ENCODE measurements at places on chromosomes 12 and 14.

DNA sequence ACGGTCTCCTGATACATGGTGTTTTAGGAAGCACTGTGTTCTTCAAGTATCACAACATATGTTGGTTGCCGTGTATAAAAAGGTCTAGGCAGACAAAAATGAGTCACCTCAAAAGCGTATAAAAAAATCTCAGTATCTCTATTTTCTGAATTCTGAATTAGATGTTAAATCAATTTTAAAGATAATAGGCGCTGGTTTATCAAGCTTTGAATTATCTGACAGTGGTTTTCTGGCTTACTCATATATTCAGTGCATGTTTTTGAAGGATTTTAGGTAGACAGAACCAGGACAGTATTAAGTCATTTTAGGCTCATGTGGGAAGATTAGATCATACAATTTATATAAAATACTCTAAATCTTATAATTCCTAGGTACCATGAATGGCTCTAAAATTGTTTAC, 110.8 kb downstream of the TMTC2 start:
- no peak for DNase-seq

GRCh38 chr12:52280319-52280795, 5.9 kb downstream of the KRT86 start:
- DNase-seq: no peak

- no peak for DNase-seq
Observed at GRCh38 chr12:132216354-132216987, 72.2 kb downstream of the NOC4L start.

DNA sequence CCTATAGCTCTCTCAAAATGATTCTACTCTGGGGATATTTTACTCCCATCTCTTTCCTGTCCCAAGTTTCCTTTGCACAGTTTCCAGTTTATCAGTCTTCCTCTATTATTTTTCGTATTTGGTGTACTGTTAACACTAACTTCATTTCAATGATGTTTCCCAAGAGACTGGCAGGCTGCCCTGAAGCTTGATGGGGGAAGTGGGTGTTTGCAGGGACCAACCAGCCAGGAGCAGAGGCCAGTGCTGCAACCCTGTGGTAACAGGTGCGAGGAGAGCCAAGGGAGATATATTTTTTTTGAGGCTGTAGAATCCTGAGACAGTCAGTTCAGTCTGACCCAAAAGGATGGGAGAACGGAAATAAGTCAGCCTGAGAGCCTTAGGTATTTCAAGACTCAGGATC, 11.8 kb upstream of the CEBPE start:
- DNase-seq: no peak

DNA sequence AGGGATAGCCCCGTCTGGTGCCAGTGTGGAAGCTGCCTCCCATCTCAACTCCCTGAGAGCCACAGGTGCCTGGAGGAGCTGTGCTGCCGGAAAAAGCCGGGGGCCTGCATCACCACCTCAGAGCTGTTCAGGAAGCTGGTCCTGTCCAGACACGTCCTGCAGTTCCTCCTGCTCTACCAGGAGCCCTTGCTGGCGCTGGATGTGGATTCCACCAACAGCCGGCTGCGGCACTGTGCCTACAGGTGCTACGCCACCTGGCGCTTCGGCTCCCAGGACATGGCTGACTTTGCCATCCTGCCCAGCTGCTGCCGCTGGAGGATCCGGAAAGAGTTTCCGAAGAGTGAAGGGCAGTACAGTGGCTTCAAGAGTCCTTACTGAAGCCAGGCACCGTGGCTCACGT, 25.5 kb upstream of the P2RX4 start:
- DNase-seq: no peak

GRCh38 chr12:118325081-118325480, 47.6 kb downstream of the TAOK3 start:
- DNase-seq: no peak

GRCh38 chr14:95445161-95445560, 71.3 kb downstream of the SYNE3 start:
- no peak for DNase-seq

DNA sequence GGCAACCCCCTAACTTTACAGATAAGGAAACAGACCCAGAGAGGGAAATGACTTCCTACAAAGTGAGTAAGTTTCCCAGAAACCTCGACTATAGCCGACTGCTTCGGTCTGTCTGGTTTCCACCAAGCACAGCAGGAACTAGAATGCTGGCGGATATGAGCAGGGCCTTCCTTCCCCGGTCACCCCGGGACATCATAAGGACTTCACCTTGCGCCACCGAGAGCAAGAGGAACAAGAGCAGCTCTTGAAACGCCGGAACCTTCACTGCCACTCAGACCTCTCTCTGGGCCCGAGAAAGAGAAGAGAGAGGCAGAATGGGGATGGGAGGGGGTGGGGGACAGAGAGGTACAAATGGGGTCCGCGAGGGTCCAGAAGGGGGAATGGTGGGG, 29.4 kb upstream of the GPR68 start:
- DNase-seq: no peak

Data from stimulated activated CD4-positive, alpha-beta T cell treated with anti-CD3 and anti-CD28 coated beads, Interleukin-1b, Interleukin-23, amount 100 ng/mL, for 1 hour (primary cell).